ENCODE measurements at places on chromosomes 7 and 10.

GRCh38 chr7:96181174-96181573 lies 140.7 kb downstream of the SLC25A13 start:
- DNase-seq, result no peak

GRCh38 chr10:9297580-9297979 lies 1243.1 kb downstream of the GATA3 start:
- no peak for DNase-seq

- no peak for DNase-seq
These were observed 55.2 kb upstream of the RPA3 start for GRCh38 chr7:7773334-7774309.

- DNase-seq, result peak; percentile 87
These were observed 18.7 kb downstream of the SRRM3 start for GRCh38 chr7:76220185-76221057.

DNA sequence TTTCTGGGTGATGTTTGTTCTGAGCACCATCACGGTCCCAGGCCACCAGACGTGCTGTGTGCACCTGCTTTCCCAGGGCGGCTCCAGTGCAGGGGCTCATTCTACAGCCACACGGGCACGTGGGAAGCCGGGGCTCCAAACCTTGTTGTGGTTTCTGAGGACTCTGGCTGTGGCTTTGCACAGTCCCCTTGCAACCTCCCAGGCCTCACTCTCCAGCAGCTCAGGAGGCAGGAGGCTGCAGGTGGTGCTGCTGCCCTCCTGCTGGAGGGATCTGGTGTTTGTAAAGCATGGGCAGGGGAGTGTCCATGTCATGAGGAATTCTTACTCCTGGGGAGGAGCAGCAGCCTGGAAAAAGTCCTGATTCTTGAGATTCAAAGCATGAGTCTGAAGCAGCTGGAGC lies 54.3 kb downstream of the INSYN2A start:
- no peak for DNase-seq

DNA sequence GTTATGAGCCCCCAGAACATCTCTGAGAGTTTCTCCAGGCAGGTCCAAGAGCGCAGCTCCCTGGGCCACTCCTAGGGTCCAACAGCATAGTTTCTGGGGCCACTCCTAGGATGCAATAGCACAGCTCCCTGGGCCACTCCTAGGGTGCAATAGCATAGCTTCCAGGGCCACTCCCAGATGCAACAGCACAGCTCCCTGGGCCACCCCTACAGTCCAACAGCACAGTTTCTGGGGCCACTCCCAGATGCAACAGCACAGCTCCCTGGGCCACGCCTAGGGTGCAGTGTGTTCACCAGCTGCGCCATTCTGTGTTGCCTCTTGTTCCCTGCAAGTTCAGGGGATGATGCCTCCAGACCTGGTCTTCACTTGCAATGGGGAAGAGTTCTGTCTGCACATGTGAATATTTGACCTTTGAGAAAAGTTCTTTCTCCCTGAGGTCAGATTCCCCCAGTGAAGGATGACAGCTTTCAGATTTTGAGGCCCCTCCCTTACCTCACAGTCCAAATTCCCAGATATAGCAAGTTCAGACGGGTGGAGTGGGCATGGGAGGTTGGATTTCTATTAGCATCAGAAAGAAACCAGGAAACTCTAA lies 43.0 kb upstream of the LEP start:
- DNase-seq, result peak; percentile 15

GRCh38 chr10:90723416-90724068 lies 134.3 kb downstream of the HTR7 start:
- peak; percentile 60 for DNase-seq

- peak; percentile 63 for DNase-seq
These were observed 166.4 kb downstream of the C7orf25 start for GRCh38 chr7:42745357-42746059.

DNA sequence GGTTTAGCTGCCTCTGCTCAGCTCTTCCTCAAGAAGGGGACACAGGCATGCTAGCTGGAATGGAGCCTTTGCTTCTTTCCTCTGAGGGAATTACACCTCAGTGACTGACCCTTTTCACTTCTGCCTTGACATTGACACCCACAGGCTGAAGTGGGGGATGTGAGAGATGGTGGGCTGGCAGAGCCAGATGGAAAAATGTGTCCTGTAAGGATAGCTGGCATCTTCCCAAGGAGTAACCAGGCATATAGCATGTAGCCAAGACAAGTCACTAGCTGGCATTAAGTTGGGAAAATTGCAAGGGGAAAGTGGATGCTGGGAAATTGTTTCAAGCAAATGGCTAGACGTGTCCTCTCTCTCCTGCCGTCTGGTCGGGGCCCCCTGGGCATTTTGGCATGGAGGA lies 19.9 kb downstream of the STMP1 start:
- DNase-seq, result no peak

- DNase-seq, result no peak
These were observed 98.6 kb upstream of the PHF14 start for GRCh38 chr7:10875080-10875479.

GRCh38 chr10:3417096-3417495 lies 244.5 kb upstream of the PITRM1 start:
- DNase-seq, result no peak

GRCh38 chr7:159030490-159031134 lies 114.1 kb downstream of the VIPR2 start:
- DNase-seq, result peak; percentile 87

DNA sequence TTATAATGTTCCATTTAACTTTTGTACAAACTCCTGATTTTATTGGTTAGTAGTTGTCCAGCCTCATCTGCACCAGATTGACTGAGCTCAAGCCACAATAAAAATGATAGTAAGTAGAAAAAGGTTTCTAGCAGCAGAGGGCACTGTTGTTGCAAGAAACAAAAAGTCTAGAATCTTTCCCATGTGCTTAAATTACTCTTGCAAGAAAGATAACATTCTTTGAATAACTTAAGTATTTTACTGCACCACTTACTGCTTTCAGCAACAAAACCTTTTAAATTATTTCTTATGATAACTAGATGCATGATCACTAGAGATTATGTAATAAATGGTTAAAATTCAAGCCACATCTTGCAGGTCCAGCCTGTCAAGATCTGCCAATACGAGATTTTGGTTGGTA lies 27.0 kb downstream of the LMOD2 start:
- DNase-seq, result no peak

DNA sequence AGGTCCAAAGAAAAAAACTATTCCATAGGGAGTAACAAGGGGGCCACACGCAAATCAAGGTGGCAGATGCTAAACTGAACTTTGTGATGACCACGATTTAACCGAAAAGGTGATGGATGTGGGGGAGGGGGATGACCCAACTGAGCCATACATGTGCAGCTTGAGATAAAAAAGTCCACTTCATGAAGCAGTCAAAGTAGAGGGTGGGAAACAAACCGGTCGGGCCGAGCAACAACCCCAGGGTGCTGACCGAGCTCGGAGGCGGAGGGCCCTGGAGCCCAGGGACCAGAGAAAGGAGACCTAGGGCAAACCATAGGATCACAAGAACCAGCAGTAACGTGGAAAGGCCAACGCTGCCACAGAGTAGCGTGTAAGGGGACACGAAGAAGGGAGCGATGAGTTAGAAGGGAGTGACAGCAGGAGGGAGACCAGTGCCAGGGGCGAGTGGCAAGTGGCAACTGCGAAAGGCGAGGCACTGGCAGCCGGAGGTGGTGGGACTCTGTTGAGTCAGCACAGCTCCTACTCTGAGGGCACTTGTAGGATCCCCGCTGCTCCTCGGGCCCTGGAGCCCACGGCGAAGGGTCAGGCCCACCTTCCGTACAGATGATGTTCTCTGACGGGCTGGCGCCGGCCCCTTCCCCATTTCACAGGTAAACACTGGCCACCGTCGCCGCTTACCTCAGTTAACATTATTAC lies 540 bp downstream of the SNX13 start:
- DNase-seq, result peak; percentile 55

- no peak for DNase-seq
These were observed 47.1 kb downstream of the MTURN start for GRCh38 chr7:30181736-30182522.

DNA sequence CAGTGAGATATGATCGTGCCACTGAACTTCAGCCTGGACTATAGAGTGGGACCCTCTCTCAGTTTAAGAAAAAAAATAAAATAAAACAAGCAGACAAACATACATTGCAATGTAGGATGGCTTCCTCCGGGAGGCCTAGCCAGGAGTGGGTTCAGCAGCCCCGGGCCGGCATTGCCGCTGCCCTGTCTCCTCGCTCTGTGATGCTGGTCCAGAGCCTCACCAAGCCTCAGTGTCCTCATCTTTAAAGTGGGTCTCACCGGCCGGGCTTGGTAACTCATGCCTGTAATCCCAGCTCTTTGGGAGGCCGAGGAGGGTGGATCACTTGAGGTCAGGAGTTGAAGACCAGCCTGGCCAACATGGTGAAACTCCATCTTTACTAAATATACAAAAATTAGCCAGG lies 71.6 kb downstream of the PTPRE start:
- DNase-seq, result peak; percentile 7

- DNase-seq, result no peak
These were observed 49.7 kb downstream of the CPEB3 start for GRCh38 chr10:92241158-92241500.

Data from H9 (cell line).